ENCODE measurements at places on chromosomes 5 and 9.

GRCh38 chr5:132438917-132439316 is 51.7 kb downstream of the IRF1 start:
- no peak for DNase-seq

- no peak for DNase-seq
Measured at GRCh38 chr5:148972974-148973374, 89.9 kb downstream of the SH3TC2 start.

DNA sequence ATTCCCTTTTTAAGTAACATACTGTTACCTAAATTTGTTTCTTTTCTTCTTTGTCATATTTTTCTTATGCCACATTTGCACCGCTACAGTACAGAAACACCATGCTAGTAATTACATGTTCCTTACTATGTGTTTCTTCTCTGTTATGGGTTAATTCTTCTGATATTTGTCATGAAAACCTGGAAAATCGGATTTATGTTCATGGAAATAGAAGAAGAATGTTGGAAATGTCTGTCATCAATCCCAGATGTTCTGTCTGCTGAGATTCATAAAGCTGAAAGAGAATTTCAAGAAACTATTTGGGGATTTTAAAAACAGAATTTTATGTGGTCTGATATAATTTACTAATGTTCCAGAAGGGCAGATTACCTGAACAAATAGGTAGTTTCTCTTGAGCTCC is 305.2 kb upstream of the NREP start:
- no peak for DNase-seq

- no peak for DNase-seq
Measured at GRCh38 chr9:87236546-87236945, 261.1 kb upstream of the DAPK1 start.
